ENCODE measurements at places on chromosomes 5 and 9. TPM values are rescaled to one million over a fixed set of nuclear protein-coding genes. Genes with fewer than 3 reads are reported as not detected.

DRD1 gene
- not detected for total RNA-seq

DBH gene
- total RNA-seq: not detected

SPOCK1 gene
- 404 TPM for total RNA-seq

MOB3B gene
- not detected for total RNA-seq

CCL28 gene
- 0.95 TPM for total RNA-seq

SYK gene
- total RNA-seq: not detected

- no peaks in the 10 kb centered on the region for H3K4me1 ChIP-seq
- no peak overlapping the region for H3K4me3 ChIP-seq
- no peak overlapping the region for H3K27ac ChIP-seq
- H3K36me3 ChIP-seq: no peaks in the 10 kb centered on the region
Measured at GRCh38 chr5:126335886-126336285, 87.3 kb upstream of the GRAMD2B start.

DNA sequence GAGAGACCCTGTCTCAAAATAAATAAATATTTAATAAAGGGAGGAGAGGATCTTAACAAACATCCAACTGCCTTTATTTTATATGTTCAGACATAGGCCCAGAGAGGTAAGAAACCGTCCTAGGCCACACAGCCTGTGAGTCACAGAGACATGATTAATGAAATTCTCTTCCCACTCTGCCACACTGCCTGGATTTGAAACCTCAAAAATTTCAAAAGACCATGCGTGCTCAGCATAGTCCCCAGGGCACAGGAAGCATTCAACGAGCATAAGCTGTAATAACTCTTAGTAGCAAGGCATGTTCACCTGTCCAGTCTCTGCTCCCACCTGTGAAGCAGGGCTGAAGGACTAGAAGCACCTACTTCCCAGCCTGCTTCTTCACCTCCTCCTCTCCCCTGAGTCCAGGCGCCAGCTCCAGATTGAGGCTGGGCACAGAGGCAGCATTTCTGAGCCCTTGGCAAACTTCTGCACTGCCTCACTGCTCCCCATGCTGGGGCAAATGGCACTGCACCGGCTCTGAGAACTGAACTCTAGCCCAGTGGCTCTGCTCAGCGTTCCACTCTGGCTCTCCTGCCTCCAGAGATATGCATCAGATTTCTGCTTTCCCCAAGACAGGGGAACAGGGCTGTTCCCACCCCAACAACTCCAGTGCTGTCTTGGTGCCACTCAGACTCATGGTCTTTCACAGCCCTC is 1.1 kb downstream of the FAT2 start:
- H3K27ac ChIP-seq: no peak overlapping the region
- no peak for DNase-seq
- no peak overlapping the region for H3K4me3 ChIP-seq
- H3K36me3 ChIP-seq: no peaks in the 10 kb centered on the region
- no peaks in the 10 kb centered on the region for H3K27me3 ChIP-seq
- no peaks in the 10 kb centered on the region for H3K4me1 ChIP-seq

DNA sequence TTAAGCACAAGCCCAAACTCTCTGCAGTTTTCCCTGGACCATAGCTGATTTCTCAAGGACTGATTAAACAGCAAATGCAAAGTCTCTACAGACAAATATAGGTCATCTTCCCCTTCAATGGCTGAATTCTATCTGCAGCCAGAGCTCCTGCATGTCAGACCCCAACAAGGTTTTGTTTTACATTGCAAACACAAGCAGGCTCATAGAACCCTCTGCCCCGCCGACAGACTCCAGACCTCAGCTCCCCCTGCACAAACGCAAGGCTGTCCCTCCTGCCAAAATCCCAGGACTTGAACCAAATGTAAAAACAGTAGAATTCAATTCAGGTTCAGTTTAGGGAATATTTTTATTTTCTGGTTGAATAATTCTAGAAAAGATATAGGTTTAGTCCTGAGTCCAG is 526.7 kb upstream of the TRPC7 start:
- H3K4me1 ChIP-seq: no peaks in the 10 kb centered on the region
- no peak overlapping the region for H3K27ac ChIP-seq
- no peak overlapping the region for H3K4me3 ChIP-seq
- peaks cover 11% of the 10 kb centered on the region for H3K27me3 ChIP-seq
- no peaks in the 10 kb centered on the region for H3K36me3 ChIP-seq
- no peak for DNase-seq

GRCh38 chr5:113218906-113219517 is 215.8 kb downstream of the TSSK1B start:
- H3K27me3 ChIP-seq: no peaks in the 10 kb centered on the region
- H3K4me3 ChIP-seq: no peak overlapping the region
- no peak for DNase-seq
- H3K36me3 ChIP-seq: no peaks in the 10 kb centered on the region

- no peaks in the 10 kb centered on the region for H3K36me3 ChIP-seq
- H3K27me3 ChIP-seq: no peaks in the 10 kb centered on the region
- DNase-seq: no peak
- no peak overlapping the region for H3K27ac ChIP-seq
Measured at GRCh38 chr5:152456815-152457443, 51.9 kb upstream of the NMUR2 start.

- H3K4me1 ChIP-seq: no peaks in the 10 kb centered on the region
- peaks cover 21% of the 10 kb centered on the region for H3K27me3 ChIP-seq
- no peaks in the 10 kb centered on the region for H3K36me3 ChIP-seq
- no peak overlapping the region for H3K4me3 ChIP-seq
- H3K27ac ChIP-seq: no peak overlapping the region
Measured at GRCh38 chr5:1010181-1010510, 1.5 kb downstream of the NKD2 start.

- H3K27me3 ChIP-seq: no peaks in the 10 kb centered on the region
- no peaks in the 10 kb centered on the region for H3K36me3 ChIP-seq
- H3K4me1 ChIP-seq: no peaks in the 10 kb centered on the region
- DNase-seq: no peak
Measured at GRCh38 chr5:106017243-106017857, 1653.4 kb downstream of the EFNA5 start.

- no peak overlapping the region for H3K27ac ChIP-seq
- no peak overlapping the region for H3K4me3 ChIP-seq
- no peaks in the 10 kb centered on the region for H3K27me3 ChIP-seq
- H3K4me1 ChIP-seq: no peaks in the 10 kb centered on the region
Measured at GRCh38 chr5:159507661-159508060, 177.4 kb upstream of the IL12B start.

DNA sequence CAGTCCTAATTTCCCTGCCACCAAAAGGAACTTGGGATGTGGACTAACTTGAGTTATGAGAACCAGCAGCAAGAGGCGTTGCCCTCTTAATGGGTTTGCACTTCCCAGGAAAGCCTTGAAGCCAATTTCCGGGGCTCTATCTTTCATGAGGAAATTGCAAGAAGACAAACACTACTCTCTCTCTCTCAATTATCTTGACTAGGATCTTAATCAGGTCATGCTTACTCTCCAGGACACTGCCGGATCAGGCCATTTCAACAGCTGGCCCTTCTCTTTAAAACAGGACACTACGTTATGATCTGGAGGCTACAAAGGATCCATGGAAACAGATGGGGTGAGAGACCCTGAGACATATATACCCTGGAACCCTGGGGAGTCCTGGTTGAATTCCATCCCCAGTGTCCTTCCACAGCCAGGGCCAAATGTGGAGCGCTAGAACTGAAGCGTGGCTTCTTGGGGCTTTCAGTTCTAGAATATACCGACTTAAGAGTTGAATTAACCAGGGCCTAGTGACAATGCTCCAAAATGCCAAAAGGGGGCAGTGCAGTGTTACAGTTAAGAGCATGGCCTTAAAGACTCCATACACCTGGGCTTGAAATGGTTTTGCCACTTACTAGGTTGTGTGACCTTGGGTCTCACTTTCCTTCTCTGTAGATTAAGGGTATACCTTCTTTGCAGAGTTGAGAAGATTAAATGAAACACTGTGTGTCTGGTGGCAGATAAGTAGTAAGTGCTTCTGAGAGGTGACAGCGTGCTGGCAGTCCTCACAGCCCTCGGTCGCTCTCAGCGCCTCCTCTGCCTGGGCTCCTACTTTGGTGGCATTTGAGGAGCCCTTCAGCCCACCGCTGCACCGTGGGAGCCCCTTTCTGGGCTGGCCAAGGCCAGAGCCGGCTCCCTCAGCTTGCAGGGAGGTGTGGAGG is 21.1 kb downstream of the FAM219A start:
- no peaks in the 10 kb centered on the region for H3K27me3 ChIP-seq
- no peak overlapping the region for H3K4me3 ChIP-seq
- no peak overlapping the region for H3K27ac ChIP-seq
- H3K4me1 ChIP-seq: peaks cover 18% of the 10 kb centered on the region
- peak; percentile 83 for DNase-seq

GRCh38 chr9:109912726-109913460 is 132.9 kb downstream of the PALM2AKAP2 start:
- no peaks in the 10 kb centered on the region for H3K27me3 ChIP-seq
- H3K36me3 ChIP-seq: no peaks in the 10 kb centered on the region

DNA sequence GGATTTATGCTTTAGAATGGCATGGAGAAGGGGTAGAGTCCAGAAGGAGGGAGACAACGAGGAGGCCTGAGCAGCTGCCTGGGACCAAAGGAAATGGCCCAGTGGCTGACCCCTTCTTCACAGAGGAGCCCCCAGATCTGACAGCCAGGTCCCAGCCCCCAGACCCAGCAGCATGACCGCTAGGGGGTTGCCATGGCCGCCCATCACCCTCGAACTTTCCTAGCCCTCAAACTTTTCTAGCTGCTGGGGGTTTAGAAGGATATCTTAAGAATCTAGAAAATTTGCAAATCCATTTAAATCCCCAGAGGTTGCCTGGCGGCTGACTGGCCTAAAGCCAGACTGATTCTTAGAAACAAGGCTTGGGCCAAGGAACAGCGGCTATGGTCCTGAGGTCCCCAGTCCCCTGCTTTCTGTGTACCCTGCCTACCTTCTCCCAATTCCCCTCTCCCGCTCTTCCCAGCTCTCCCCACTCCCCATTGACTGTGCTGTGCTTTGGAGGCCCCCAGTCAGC is 972 bp downstream of the PDGFRB start:
- no peak overlapping the region for H3K4me3 ChIP-seq
- no peak for DNase-seq
- H3K27me3 ChIP-seq: no peaks in the 10 kb centered on the region

- H3K4me1 ChIP-seq: no peaks in the 10 kb centered on the region
- H3K27ac ChIP-seq: no peak overlapping the region
- no peak overlapping the region for H3K4me3 ChIP-seq
- no peaks in the 10 kb centered on the region for H3K27me3 ChIP-seq
Measured at GRCh38 chr5:54868511-54869483, 116.6 kb downstream of the ESM1 start.

DNA sequence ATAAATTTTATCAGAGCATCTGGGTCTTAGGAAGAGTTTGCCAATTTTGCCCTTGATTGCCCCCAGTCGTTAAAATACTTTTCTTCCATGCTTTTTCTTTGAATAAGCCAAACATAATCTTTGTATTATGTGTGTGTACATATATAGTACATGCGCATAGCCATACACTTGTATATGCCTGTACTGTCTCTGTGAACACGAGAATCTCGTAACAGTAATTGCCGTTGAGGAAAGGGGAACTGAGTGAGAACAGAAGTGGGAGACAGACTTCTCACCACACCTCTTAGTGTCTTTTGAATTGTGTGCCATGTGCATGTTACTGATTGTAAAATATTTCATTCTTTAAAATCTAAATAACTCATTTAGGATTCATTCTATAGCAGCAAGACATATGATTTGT is 79.6 kb upstream of the GRHPR start:
- no peak overlapping the region for H3K27ac ChIP-seq
- H3K36me3 ChIP-seq: no peaks in the 10 kb centered on the region
- no peak for DNase-seq
- no peak overlapping the region for H3K4me3 ChIP-seq

DNA sequence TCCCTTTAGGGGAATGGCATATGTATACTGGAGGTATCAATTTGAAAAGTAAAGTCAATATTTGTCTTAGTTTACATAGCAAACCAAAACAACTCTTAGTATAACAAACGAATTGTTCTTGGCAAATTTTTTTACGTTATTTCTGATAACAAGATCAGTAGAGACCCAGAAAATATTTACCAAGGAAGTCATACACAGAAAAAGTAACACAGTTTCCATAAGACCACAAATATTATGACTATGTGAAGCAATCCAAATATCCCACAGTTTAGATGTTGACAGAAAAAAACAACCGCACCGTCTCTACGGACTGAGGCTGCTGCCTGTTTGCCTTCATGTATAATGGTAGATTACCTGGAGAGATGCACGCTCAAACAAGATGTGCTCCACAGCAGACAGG is 46.5 kb upstream of the DAPK1 start:
- H3K4me1 ChIP-seq: no peaks in the 10 kb centered on the region
- H3K36me3 ChIP-seq: no peaks in the 10 kb centered on the region
- DNase-seq: no peak

DNA sequence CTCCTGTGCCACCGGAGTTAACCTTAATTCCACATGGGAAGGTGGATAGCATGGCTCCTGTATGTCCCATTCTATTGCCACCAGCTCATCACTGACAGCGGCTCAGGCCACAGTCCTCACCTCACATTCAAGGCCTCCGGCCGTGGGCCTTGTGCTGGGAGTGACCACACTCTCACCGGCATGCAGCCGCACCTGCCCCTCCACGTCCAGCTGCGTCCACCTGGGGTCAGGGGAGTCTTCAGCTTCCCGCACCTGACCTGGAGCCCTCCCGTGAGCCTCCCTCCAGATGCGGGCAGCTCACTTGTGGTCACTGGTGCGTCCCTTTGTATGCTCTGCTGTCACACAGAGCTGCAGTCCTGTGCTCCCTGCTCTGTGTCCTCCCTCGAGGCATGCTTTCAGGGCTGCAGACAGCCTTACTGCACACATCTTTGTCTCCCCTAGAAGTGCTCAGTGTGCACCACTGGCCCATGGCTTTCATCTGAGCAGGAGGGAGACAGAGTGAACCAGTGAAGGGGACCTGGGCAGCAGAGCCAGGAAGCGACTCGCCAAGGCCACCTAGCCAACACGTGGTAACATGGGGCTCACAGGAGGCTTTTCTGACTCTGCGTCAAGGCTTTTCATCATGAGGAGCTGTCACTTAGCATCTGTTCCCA is 210.1 kb downstream of the ERCC6L2 start:
- peaks cover 2% of the 10 kb centered on the region for H3K27me3 ChIP-seq
- H3K4me3 ChIP-seq: no peak overlapping the region
- H3K4me1 ChIP-seq: no peaks in the 10 kb centered on the region
- H3K27ac ChIP-seq: no peak overlapping the region
- H3K36me3 ChIP-seq: no peaks in the 10 kb centered on the region

DNA sequence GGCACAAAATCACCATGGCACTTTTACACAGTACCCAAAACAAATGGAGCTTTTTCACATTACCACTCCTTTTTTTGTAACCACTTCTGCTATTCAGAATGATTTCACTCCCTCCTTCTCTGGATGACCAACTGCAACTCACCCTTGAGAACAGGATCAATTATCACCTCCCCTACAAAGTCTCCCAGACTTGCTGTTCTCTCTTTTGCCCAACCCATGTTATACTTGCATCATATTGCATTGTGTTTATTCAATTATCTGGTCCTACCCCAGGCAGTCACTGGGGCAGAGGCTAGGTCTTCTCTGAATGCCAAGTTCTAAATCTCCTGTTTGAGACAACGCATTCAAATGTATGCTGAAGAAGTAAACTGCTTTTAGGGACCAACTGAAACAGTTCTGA is 96.0 kb downstream of the GPR21 start:
- no peaks in the 10 kb centered on the region for H3K36me3 ChIP-seq
- no peaks in the 10 kb centered on the region for H3K4me1 ChIP-seq
- no peak overlapping the region for H3K4me3 ChIP-seq
- no peaks in the 10 kb centered on the region for H3K27me3 ChIP-seq

- no peak overlapping the region for H3K27ac ChIP-seq
- H3K4me3 ChIP-seq: no peak overlapping the region
- DNase-seq: no peak
Measured at GRCh38 chr9:113564498-113565237, 101.1 kb downstream of the RGS3 start.

- no peak overlapping the region for H3K4me3 ChIP-seq
- DNase-seq: peak; percentile 40
- peaks cover 13% of the 10 kb centered on the region for H3K4me1 ChIP-seq
- H3K27ac ChIP-seq: peak overlapping the region; percentile 18
- no peaks in the 10 kb centered on the region for H3K27me3 ChIP-seq
Measured at GRCh38 chr5:132704875-132705274, 31.1 kb downstream of the IL4 start.
